Esophagus squamous epithelium (tissue), 5 donors: ENCODE measurements at places on chromosomes 6 and 20.

- DNase-seq, result no peak
These were observed 153.9 kb upstream of the ENPP5 start for GRCh38 chr6:46324706-46325105.

- no peak for DNase-seq
These were observed 116.6 kb upstream of the RNF24 start for GRCh38 chr20:4131911-4132310.

GRCh38 chr6:134686071-134686470, 263.8 kb downstream of the ALDH8A1 start:
- DNase-seq, result no peak

DNA sequence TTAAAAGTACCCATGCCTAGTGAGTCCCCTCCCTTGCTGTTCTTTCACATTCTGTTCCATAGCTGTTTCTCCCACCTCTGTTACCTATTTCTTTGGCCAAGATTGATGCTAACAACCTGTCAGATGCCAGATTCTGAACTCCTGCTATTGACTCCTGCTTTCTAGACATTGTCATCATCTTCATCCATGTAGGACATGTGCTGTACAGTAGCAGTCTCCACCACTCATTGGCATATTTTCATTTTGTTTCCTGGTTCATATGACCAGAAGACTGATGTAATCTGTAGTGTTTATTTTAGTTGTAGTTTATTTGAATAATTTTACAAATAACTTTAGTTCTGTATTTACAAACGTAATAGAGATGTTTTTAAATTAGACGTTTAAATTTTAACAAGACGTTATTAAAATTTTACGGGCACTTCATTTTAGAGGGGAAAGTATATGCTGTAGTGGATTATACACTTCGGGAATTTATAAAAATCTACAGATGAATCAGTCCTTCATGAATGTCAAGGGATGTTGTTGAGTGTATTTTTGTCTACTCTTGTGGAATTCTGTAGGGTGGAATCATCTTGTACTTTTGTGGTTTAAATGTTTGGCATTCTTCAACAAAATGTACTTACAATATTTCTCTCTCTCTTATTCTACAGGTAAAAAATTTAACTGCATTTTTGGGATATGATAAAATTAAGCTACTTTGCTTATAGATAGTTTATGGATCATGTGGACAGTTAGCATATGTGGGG, 34.1 kb downstream of the TRMT11 start:
- no peak for DNase-seq

GRCh38 chr20:19849341-19850197, 91.5 kb downstream of the RIN2 start:
- DNase-seq, result no peak

DNA sequence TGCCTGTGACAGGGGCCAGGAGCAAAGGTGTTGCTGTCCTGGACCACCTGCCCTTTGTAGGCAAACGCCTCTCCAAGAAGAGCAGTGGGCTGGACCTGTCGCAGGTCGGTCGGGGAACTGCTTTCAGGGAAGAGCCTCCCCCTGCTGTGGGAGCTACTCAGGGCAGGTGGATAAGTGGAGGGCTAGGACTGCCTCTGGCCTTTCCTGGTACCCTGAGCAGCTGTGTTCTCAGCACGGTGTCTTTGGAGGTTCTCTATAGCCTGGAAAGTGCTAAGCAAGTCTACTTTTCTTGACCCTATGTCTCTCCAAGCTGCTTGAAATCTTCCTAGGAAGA, 35.0 kb downstream of the BPIFB1 start:
- DNase-seq, result no peak

GRCh38 chr6:34630040-34630439, 66.5 kb downstream of the ILRUN start:
- DNase-seq, result no peak

DNA sequence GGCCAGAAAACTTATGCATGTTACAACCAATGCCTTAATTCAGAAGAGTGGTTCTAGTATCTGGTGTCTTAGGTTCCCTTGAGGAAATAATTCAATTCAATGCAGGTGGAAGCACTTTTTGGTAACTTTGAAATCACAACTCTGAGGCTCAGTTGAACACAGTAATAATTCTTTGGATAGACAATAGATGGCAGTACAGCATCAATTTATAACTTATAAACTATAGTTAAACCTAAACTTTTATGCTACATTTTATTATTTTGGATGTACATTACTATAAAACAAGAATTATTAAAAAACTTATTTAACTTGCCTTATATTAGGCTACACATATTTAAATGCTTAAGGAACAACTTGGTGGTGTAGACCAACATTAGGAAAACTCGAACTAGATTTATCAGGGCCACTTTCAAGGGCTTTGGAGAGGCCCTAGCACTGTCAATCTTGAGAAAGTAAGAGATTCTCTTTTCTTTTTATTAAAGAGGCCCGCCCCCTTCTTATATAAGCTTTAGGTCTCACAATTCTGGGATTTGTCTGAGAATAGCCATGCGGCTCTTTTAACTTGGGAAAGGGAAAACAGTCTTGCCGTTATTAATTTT, 85.9 kb downstream of the CRYBG1 start:
- DNase-seq, result no peak

GRCh38 chr20:20255099-20255498, 112.8 kb upstream of the INSM1 start:
- no peak for DNase-seq

DNA sequence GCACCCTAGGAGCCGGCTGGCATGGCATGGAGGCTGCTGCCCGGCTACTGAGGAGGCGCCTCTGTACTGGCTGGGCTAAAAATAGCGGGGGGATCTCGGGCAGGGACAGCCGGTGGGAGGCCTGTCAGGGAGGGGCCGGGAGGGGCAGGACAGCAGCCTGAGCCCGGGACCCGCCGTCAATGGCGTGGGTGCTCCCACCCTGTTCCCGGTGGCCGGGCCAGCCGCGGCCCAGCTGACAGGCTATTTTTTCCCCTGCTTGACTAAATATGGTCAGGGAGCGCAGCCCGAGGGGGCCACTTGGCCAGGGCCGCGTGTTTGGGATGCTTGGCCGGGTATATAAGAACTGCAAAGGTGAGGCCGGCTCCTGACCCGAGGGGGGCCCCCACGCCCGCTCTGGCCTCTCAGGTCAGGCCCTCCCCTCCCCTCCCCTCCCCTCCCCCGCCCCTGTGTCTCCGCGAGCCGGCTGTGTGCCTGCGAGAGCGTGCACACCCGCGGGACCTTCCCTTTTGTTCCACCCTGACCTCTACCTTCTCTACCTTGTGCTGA, 74.4 kb upstream of the GATA5 start:
- DNase-seq, result no peak

GRCh38 chr6:8860671-8861070, 425.3 kb upstream of the SLC35B3 start:
- no peak for DNase-seq

DNA sequence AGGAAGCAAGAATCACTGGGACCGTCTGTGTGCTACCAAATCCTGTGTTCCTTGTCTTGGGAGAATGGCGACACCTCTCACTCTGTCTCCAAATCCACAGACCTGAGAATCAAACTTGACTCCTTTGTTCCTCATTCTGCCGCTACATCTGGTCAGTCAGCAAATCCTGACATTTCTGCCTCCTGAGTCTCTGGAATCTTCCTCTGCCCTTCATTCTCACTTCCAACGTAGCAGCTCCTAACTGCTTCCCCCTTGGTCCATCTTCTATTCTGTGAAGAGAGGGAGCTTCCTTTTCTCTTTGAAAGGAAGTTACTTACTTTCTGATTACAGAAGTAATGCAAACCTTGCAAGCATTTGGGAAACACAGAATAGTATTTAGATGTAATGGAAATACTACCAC, 37.7 kb downstream of the SYTL3 start:
- DNase-seq, result no peak

GRCh38 chr20:56893226-56893917, 264.3 kb downstream of the TFAP2C start:
- no peak for DNase-seq

DNA sequence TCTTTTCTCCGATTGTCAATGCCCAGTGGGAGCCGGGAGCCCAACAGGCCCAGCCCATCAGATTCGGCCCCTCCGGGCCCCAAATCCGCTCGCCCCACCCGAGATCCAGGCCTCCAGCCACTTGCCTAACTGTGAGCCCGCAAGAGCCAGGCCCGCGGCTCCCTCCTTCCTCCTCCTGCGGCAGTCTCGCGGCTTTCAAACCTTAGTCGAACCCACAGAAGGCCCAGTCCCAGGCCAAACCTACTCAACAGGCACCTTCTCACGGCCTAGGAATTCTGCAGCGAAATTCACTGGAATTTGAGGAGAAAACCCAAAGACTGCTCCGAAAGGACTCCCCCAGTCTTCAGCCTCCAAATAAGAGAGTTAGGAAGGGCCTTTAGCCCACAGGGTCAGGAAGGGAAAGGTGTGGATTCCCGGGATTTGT, 2.8 kb upstream of the TFAP2A start:
- no peak for DNase-seq

- no peak for DNase-seq
These were observed 81.5 kb downstream of the MAP7 start for GRCh38 chr6:136468711-136469110.

DNA sequence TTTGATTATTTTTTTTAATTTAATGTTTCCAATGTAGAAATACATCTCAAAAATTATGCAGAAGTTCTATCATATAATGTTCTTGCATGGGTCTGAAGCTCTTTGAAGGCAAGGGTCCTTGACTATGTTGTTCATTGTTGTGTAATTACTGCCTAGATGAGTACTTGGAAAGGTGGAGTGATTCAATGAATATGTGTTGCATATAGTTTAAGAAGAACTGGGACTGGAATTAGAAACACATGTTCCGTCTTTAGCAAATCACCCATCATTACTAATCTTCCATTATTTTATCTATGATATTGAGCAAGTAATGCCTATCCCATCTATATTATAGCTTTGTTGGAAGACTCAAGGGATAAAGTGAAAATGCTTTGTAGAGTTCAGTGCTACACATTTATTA, 147.3 kb downstream of the LAMA2 start:
- DNase-seq, result no peak

GRCh38 chr6:73156793-73157767, 68.2 kb downstream of the KHDC1L start:
- DNase-seq, result no peak

DNA sequence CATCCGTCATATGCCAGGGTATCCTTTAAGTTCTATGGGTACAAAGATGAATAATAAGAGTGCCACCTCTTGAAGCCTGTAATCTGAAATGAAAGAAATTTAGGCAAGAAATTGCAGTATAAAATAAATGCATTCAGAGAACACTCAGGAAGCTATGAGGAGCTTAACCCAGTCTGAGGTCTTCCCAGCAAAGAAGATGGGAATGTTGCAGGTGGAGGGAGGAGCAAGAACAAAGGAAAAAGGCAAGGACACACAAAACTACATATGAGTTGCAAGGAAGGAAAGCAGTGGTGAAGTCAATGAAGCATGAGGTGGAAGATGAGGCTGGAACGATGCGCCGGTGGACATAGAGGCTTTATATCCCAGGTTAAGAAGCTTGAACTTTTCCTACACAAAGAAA, 67.0 kb upstream of the DST start:
- no peak for DNase-seq

DNA sequence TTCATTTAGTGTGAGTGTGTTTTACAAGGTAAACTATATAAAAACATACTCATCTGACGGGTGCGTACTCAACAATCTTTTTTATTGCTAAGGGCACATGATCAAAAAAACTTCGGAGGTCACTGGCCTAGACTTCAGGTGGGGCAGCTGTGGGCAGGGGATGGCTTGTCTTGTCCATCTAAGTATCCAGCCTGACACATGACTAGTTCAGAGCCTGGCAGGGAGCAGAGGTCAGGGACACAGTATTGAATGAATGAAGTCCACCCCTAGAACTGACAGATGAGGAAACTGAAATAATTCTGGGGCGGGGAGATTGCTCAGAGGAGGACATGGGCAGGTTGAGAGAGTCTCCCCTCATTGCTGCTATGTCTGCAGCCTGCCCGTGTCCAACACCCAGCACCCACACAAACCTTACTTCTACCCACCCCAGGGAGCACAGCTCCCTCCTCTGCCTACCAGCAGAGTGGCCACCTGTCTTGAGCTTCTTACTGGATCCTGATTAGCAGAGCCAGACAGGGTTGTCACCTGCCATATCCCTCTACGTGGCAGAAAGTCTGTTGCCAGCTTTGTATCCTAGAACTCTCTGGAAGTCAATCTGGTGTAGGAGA, 48.9 kb downstream of the MRPL14 start:
- DNase-seq, result no peak

DNA sequence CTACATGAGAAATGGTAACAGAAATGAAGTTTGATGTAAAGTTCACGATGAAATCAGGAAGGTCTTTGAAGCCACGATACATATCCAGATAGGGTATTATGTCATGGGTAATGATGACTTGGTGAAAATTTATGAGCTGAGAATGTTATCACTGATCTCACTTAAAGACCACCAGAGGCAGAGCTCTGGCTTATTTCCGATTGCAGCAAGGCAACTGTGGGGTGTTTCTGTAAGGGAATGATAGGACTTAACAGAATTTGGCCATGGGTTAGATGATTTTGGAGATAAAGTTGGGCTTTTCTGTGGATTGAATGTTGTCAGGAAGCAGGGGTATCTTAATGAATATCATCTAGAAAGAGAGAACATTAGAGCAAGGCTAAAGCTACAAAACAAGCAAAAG, 508.4 kb downstream of the HDGFL1 start:
- no peak for DNase-seq

DNA sequence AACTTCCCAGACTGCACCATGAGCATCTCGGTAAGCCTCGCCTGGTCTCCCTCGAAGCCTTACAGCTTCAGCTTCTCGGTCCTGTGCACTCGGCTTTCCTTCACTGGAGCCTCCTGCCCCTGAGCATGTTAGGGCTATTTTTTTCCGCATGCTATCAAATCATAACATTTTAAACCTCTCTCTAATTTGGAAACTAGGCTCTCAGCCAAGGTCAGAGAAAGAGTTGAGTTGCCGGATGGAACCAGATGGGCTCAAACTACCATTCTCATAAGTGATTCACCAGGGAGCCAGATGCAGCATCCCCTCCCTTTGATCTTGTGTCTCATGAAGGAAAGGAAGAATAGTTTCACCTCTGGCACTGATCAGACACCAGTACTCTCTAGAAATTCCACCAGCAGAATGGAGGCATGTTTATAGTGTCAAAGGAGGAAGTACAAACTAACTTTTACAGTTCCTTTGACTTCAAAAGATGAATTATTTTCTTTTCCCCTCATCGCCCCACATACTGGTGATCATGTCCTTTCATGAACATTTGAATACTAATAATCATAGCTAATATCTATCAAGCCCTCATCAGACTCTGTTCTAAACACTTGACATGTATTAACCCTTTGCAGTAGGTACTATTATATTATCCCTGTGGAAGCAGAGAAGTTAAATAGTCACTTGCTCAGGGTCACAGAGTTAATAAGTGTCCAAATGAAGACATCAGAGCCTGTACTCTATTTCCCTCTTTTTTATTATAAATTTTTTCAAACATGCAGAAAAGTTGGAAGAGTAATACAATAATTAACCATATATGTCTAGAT, 46.7 kb downstream of the MAP1LC3A start:
- no peak for DNase-seq

DNA sequence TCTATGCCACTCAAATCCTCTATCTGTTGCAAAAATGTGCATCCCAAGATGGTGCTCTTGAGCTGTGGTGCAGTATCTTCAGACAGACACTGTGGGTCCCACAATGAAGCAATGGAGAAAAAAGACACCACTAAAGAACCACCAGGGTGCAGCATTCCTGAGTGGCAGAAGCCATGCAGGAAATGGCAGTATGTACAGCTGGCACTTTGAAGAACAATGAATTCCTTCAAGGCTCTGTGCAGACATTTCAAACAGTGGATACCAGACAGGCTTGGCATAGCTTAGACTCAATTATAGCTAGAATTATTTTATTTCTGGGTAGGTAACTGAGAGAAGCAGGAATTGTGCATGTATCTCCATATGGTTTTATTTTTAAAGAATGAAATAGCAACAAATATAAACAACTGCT, 24.0 kb upstream of the HDAC2 start:
- DNase-seq, result no peak

GRCh38 chr6:72646604-72647485, 25.0 kb downstream of the KCNQ5 start:
- DNase-seq, result no peak
